KG1 (cell line): ENCODE measurements at places on chromosomes 5 and 9.

GRCh38 chr5:154501566-154501965, 23.5 kb upstream of the HAND1 start:
- DNase-seq: no peak

- no peak for DNase-seq
Measured at GRCh38 chr5:138790684-138791083, 37.5 kb downstream of the CTNNA1 start.

DNA sequence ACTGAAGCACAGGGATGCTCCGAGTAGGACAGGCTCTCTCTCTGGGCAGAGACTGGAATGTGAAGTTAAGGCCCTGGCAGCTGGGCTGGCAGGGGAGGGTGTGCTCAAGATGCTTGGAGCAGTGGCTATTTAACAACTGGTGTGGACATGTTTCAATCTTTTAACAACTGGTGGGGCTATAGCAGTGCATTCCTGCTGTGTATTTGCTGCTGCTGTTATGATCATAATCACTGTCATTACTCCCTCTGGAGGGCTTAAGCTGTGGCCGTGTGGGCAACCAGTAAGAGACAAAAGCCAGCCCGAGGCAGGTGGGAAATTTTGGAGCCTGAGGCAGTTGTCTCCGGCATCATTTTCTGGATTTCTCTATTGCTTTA, 33.3 kb upstream of the PTGS1 start:
- no peak for DNase-seq

GRCh38 chr9:136326061-136326760, 1.1 kb upstream of the GPSM1 start:
- no peak for DNase-seq

DNA sequence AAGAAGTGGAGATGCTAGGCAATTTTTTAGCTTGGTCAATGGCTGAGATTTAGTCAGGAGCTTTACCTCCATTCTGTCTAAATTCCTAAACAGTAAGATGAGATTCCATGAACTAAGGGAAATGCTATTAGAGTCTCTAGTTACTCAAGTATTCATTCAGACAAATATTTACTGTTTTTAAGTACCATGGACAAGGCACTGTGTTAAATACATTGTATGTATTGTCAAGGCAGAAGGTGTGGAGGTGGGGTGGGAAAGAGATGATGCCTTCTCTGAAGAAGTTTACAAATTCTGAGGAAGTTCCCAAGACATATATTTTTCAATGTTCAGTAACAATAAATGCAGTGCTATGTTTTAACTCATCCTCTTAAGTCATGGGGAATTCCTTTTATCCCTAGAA, 459.9 kb upstream of the NMUR2 start:
- DNase-seq: no peak

DNA sequence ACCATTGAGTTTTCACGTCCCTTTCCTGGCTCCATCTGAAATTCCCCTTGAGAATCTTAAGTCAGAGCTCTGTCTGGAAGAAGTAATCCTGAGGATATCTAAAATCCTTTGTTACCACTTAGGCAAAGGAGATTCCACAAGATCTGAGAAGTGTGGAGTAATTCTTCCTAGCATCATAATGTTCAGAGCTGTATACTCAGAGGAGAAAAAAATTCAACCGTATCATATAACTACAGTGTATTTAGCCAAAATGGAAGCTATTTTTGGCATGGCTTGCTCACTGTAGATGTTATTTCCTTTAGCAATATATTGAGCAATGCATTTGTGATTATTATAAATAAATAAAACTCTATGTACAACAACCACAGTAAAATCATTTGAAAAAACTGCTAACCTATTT, 1858.4 kb downstream of the EFNA5 start:
- no peak for DNase-seq

DNA sequence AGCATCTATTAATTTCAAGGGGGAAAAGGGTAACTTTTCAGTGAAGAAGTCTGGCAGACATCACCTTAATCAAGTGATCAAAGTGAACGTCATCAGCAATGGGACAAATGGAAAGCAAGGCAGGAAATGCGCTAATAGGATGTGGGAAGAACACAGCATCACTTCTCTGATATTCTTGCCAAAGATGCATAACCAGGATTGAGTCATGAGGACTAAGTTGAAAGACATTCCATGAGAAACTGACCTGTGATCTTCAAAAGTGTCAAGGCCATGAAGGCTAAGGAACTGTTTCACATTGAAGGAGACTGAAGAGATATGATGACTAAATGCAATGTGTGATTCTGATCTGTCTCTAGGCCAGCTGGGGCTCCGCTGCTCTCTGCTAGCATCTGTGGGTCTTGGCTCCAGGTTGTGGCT, 92.9 kb downstream of the NDFIP1 start:
- no peak for DNase-seq

DNA sequence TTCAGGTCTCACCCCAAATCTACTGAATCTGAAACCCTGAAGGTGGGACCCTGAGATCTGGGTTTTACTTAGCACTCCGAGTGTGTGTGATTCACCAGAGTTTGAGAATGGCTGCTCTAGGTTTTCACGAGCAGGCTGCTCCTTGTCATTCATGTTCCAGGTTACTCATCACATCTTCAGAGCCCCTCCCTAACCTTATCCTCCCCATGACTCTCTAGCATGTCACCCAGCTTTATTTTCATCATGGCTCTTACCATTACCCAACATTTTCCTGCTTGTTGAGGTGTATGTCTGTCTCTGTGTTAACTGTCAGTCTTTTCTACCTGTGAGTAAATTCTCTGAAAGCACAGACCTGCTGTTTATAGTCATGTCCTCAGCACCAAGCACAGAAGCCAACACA, 319.2 kb downstream of the NSG2 start:
- no peak for DNase-seq

DNA sequence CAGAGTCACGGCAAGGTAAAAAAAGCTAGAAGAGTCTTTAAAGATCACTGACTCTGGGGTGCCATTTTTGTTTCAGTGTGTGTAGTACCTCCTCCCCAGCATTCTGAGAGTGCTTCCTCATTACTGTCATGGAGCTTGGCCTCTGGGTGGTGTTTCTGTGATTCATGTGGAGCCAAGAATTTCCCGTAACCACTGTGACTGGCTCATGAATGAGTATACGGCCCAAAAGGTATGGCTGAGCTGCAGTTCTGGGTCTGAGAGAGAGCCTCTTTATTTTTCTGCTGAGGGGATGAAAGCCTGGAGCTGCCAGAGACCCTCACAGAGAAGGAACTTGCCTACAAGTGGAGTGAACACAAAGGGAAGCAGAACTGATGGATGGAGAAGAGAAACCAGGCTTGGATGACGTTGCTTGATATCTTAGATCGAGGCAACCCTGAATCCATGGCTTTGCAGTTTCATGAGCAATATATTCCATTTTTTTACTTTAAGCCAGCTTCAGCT, 85.6 kb downstream of the PTTG1 start:
- no peak for DNase-seq

GRCh38 chr9:82299870-82300269, 311.3 kb downstream of the SPATA31D1 start:
- no peak for DNase-seq
